MV-4-11 (cell line): ENCODE measurements at places on chromosomes 12 and 14.

GRCh38 chr14:104085032-104085888, at the start of gene ASPG:
TSS of gene ASPG (plus strand) at chr14:104085700. CDS start at chr14:104085771, 71 bp downstream.
- no peak for DNase-seq

- DNase-seq = no peak
Observed at GRCh38 chr12:85663631-85664030, 172.6 kb downstream of the RASSF9 start.

GRCh38 chr14:57182760-57183503, 85.8 kb downstream of the EXOC5 start:
- DNase-seq = no peak

DNA sequence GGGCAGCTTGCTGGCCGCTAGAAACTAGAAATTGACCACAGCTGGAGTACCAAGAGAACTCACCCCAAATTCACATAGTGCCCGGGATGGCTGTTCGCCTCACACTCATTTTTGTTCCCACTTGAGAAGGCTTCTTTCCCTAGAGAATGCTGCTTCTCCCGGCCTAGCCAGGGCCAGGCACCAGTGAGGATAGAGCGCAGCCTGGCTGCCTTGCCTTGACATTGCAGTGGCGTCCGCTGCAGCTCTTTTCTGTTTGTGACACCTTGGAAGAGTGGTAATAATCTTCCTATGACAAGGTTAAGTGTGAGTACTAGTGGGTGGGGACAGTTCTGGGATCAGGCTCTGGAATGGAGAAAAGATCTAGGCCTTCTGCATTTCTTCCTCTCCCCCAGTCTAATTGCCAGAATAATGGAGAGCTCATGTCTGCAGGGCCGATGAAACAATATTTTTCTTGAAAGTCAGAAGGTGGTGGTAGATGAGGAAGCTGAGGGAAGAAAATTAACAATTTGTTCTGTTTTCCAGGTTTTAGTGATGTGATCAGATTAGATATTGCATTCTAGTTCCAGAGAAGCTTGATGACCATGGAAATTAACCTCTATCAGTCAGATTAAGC, 3.7 kb downstream of the TMEM253 start:
- DNase-seq = peak; percentile 66

- no peak for DNase-seq
Observed at GRCh38 chr14:72618424-72618823, 275.5 kb downstream of the DPF3 start.

- no peak for DNase-seq
Observed at GRCh38 chr12:115335594-115335993, 651.6 kb upstream of the TBX3 start.

GRCh38 chr12:102540815-102541385, 60.5 kb upstream of the IGF1 start:
- no peak for DNase-seq

- no peak for DNase-seq
Observed at GRCh38 chr12:104809706-104810385, 148.2 kb downstream of the SLC41A2 start.

- no peak for DNase-seq
Observed at GRCh38 chr14:59346796-59347510, 118.2 kb downstream of the GPR135 start.

GRCh38 chr12:122022393-122023338, 982 bp downstream of the BCL7A start:
- no peak for DNase-seq

DNA sequence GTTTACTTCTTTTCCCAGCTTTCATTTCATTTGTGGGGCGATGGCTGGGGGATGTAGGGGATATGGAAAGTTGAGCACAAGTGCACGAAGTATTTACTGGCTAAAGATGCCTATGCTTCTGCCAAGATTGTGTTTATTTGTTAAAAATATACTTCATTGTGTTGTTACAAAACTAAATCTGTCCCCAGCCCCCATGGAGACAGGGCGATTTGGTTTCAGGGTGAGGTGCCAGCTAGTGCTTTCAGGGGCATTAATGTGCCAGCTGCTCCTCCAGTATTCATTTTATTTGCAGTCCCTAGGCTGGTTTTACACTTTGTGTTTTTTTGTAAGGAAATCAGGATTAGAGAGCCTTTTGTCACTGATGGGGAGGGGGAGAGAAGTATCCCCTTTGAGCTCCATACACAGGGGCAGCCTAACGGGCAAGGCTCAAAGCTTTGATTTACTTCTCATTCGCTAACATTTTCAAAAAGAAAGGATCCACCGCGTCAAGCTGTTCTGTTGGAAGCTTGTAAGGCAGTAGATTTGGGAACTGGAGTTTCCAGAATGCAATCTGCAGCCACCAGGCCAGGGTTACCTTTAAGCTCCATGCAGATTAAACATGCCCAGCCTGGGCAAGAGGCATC, 198.7 kb upstream of the PLEKHG7 start:
- DNase-seq = no peak

DNA sequence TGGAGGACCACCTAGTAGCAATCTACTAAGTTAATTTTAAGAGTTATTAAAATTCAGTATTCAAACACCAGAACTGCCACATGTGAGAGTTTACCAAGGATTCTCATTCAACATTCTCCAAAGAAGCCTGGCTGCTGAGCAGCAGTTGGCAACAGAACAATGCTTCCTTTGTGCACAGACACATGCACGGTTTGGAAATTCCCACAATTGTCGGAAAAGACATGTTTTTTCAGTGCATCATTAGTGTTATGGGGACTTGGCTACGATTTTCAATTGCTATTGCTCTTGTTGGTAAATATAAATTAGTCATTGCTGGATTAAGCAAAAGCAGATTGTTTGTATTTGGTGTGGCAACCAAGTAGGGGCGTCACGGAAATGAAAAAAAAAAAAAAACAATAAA, 22.2 kb downstream of the ST8SIA1 start:
- no peak for DNase-seq

- DNase-seq = no peak
Observed at GRCh38 chr14:88746052-88746451, 46.7 kb downstream of the EML5 start.

- DNase-seq = no peak
Observed at GRCh38 chr14:101215927-101216326, 312.4 kb upstream of the RTL1 start.

DNA sequence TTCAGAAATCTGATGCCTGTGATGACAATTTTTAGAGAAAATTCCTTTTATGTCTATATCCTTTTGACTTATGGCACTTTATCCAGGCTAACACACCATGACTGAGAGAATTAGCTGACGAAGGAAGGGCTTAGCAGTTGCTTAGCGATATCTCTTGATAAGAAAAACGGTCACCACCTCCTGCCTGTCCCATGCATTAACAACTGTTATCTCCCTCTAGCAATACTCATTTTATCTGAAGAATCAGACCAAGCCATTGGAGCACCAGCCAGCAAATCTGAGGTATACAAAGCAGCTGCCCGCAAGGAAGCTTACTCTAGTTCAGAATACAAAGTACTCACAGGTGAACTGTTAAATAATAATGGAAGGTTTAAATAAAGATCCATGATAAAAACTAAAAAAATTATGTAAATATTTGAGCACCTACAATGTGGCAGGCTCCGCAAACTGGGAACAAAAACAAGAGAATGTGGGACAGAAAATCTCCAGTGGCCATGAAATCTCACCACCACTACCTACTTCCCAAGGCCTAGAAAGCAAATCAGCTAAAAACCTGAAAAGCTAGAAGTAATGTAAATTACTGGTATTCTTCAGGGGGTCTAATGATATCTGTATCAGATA, 24.3 kb downstream of the PPM1H start:
- DNase-seq = no peak

- DNase-seq = peak; percentile 62
Observed at GRCh38 chr12:31736472-31736871, 7.7 kb upstream of the AMN1 start.

GRCh38 chr14:97028382-97028781, 231.2 kb downstream of the VRK1 start:
- DNase-seq = peak; percentile 53

DNA sequence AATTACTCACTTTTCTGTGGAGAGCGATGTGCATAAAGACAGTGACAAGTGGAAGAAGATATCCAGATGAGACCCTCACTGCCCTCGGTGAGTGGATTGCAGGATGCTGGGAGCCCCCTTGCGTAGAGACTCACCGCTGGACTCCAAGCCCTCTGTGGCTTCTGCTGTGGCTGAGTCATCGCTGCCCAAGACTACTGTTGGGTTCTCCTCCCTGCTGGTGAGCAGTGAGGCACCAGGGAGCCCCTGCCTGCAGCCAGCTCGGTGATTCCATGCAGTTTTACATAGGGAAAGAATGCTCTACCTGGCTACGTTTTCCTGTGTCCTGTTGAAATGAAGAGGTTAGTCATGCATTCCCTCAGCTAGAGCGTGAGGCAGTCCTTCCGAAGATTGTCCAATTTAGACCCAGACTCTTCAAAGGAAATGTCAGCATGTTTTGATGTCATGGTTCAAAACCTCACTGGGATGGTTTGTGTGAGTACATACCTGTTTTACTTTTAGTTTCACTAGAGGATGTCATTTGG, 28.2 kb downstream of the TRAF3 start:
- peak; percentile 41 for DNase-seq

DNA sequence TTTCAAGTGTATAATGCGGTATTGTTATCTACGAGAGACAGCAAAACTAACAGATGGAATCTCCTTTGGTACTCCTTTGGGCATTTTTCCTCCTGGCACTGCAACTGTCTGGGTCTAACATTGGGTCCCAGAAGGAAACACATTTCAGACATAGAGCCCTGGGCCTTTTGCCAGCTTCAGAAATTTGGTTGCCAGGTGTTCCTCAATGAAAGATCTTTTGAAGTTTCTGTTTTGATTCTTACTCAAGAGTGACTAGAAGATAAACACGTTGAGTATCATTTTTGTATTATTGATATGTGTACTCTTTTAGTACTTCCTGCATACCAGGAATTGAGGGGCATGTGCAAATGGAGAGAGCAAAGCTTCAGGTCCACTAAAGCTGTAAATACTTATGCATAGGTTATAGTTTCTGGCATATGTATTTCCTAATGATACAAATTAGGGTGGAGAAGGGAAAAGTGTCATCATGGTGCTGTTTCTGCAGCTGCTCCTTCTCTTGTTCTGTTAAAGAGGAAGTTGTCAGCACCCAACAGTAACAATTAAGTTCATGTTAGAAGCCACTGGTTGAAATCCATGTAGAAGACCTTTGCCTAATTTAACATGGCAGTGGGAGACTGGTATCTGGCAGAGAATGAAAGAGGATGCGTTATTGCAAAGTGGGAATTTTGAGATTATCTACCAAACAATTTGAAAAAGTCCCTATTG, 53.5 kb downstream of the SLC38A6 start:
- DNase-seq = peak; percentile 80

- DNase-seq = no peak
Observed at GRCh38 chr12:53600490-53601295, 25.5 kb downstream of the ATF7 start.

DNA sequence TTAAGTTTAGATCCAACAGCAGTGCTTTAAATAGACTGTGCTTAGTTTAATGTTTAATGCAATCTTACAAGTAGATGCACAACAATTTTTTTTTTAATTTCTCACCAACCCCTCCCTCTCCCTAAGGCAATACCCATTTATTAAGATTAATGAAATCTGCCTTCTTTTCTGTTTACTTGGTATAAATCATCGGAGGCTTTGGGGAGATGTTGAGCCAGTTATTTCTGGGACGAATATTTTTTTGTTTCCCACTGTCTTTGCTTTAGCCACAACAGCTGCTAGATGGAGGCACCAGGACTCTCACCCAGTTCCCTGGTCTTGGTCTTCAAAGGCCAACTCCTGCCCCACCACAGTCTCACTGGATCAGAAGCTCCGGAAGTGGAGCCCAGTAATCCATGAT, 113.4 kb downstream of the PLXNC1 start:
- no peak for DNase-seq

GRCh38 chr14:85190251-85190650, 339.7 kb upstream of the FLRT2 start:
- no peak for DNase-seq

DNA sequence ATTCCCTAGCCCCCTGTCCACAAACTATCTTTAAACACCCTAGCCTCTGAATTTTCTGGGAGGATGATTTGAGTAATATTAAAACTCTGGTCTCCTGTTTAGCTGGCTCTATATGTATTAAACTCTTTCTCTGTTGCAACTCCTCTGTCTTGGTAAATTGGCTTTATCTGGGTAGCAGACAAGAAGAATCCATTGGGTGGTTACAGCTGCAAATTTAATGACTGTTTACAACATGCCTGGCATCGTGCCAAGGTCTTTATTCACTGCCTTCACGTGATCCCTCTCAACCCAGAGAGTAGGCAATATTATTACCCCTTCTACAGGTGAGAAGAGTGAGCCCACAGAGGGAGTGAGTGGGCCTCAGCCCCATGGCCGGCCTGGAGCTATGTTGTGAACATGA, 77.8 kb upstream of the MYL2 start:
- DNase-seq = no peak

DNA sequence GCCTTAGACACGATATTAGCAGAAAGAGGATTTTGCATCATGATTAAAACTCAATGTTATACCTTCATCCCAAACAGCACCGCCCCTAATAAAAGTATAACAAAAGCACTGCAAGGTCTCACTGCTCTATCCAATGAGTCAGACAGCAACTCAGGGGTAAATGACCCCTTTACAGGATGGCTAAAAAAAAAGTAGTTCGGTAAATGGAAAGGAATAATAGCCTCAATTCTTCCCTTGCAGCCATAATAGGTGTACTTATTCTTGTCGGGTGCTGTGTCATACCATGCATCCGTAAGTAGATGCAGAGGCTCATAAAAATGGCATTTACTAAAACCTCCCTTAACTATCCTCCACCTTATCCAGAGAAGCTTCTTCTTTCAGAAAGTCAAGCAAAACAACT, 53.9 kb upstream of the AP4S1 start:
- no peak for DNase-seq

DNA sequence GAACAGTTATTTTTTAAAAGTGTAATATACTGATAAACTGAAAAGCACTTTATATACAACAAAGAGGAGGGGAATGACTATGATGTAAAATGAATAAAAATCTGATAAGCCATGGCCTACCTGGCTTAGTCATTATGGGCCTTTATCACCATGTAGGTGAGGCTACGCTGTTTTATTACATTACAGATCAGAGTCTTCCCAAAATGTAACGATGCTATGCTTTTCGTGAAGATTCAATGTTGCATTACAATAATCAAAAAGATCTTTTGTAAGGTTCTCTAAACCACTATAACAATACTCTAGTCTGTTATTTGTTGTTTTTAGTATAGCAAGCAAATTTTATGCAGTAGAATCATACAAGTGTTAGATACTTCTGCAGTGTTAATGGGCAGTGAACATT, 34.2 kb downstream of the ARID4A start:
- DNase-seq = no peak

GRCh38 chr12:93766796-93767523, 89.8 kb downstream of the CRADD start:
- peak; percentile 71 for DNase-seq

DNA sequence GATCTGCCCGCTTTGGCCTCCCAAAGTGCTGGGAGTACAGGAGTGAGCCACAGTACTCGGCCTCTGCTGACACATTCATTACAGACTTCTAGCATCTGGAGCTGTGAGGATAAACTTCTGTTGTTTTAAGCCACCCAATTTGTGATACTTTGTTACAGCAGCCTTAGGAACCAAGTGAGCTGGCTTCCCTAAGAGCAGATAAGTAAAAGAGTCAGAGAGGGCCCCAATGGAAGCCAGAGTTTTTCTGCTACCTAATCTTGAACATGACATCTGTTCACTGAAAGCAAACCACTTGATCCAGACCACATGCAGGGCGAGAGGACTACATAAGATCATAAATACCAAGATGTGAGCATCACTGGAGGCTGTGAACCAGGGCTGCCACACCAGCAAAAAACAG, 3.7 kb upstream of the MAPKAPK5 start:
- DNase-seq = no peak

- DNase-seq = no peak
Observed at GRCh38 chr12:82862069-82862841, 175.5 kb downstream of the TMTC2 start.

GRCh38 chr12:52832451-52832850, 1.7 kb downstream of the KRT79 start:
- DNase-seq = no peak
